ENCODE measurements at places on chromosomes 6 and 20.

DNA sequence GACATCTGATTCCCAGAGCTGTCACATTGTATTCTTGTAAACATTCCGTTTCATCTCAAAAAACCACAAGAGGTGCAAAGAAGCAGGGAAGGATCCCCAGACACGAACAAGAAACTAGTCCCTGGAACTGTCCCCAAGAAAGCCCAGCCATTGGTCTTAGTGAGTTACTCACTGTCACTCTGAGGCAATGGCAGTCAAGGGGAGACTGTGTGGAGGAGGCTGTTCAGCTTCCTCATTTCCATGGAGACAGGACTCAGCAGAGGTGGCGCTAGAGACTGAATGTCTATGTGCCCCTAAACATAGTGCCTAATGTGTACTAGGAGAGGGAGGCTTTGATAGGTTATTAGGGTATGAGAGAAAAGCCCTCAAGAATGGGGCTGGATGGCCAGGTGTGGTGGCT is 11.1 kb downstream of the ULBP1 start:
- DNase-seq = no peak

- DNase-seq = no peak
Observed at GRCh38 chr6:25959890-25960536, 2.6 kb upstream of the TRIM38 start.

DNA sequence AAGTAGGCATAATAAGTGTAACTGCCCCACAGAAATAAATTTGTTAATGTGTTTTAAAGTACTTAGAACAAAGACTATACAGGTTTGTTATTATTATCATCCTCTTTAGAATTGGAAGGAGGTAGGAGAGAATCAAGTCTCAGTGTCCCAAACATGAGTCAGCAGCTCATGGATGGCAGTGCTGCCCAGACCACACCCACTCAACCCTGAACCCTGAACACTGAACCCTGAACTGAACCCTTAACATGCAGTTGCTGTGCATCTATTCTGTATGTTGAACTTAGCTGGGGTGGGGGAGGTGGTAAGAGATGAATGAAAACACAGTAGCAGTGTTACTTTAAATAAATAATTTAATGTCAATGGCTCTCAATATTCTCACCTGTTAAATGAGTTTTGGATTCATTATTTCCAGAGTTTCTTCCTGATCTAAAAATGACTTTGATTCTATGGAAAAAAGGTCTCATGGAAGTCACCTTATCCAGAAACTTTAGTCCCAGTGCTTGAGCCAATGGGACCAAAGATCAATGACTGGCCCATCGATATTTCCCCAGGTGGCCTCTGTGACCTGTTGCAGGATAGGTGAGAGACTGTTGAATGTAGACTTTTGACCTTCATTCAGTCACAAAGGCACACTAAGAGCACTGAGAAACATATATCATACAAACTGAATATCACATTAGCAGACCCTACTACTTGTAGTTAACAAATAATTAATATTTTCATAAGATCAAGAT is 3.1 kb upstream of the ANKRD66 start:
- DNase-seq = no peak

GRCh38 chr6:137912813-137913212 is 45.8 kb downstream of the TNFAIP3 start:
- no peak for DNase-seq

DNA sequence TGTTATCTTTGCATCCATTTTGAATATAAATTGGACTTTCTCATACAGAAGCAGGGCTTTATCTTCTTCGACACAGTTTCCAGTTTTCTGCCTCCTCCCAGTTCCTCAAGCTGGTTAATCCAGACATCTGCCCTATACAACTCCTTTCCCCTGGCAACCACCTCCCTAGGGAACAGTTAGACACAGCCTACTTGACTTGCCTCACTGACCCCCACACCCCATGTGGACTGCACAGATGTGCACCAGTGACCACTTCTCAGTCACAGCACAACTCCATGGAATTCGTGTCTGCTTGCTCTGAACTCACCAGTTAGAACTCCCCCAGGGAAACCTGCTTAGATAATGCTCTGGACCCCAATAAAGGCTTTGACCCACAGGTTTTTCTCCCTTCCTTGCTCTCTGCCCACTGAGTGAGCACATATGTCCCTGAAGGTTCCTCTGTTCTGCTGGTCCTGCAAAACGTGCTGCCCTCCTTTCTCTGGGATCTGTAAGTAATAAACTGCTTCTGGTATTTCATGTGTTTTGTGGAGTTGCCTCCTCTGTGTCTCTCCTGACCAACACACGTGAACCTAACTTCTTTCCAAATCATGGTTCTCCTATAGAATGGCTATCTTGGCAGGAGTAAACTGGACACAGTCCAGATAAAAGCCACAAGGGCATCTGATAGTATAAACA is 351.2 kb downstream of the CD83 start:
- no peak for DNase-seq

- DNase-seq = no peak
Observed at GRCh38 chr6:133945158-133945557, 7.9 kb upstream of the TBPL1 start.

Measured in G401 (cell line).